ENCODE measurements at places on chromosomes 1 and 21.
A peak's percentile ranks its signal among the peaks of the same experiment; 100 is the strongest.

DNA sequence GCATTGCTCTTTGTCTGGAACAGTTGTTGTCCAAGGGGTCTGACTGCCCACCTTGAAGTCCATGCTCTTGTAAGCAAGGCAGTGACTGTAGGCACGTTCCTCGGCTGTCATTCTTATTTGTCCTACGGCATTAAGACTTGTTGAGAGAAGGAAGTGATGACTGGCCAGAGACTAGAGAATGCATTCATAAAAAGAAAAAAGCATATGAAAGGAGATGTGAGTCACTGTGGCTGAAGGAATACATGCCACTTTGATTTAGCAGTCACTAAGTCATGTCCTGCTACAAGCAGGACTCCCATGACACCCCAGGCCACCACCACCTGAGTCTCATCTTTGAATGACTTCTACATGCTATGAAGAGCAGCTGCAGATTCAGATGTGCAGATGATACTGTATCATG, 50.5 kb downstream of the CNN3 start:
- no peak for DNase-seq

GRCh38 chr21:28068455-28069358, 924.0 kb downstream of the LTN1 start:
- DNase-seq = no peak

DNA sequence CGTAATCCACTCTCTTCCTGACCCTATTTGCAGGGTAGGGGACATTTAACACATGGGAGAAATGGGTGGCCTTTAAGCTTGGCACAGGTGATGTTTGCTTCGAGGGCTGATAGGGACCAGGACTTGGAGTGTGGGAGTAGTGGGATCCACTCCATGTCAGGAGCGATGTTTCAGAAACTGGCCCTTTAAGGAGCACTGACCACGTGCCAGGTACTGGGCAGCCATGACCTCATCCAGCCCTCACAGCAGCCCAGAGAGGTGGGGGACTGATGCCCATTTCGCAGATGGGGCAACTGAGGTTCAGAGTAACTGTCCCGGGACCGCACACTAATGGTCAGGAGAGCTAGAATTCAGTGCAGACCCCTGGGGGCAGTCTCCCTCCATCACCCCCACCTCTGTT, 11.4 kb downstream of the PADI3 start:
- no peak for DNase-seq

GRCh38 chr21:30083225-30083945, 83.2 kb downstream of the CLDN17 start:
- no peak for DNase-seq

DNA sequence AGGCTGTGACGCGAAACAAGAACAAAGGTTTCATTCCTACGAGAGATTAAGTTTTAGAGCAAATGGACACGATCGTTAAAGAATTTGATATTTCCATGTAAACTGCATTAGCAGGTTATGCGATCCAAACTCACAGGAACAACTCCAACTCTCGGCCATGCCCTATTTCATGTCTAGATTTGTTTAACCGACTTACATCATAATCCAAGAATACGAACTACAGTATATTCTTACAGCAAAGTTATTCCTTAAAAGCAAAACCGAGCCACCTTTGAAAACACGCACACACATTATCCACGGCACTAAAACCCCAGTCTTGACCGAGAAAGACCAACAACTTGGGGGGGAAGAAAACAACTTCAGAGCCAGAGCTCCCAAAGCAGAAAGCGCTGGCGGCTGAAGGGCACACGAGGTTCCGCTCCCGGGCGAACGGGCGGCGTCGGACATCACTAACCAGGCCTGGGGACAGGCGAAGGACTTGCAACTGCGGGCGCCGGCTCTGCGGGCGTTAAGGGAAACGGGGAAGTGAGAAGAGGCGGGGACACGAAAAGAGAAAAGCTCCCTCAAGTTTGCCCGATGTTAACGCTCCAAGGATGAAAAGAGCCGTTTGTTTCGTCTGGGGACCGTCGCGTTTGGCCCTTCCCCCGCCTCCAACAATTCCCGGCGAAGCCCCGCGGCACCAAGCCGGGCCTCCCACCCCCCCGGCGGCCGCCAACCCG, 690 bp downstream of the B3GALNT2 start:
- no peak for DNase-seq

DNA sequence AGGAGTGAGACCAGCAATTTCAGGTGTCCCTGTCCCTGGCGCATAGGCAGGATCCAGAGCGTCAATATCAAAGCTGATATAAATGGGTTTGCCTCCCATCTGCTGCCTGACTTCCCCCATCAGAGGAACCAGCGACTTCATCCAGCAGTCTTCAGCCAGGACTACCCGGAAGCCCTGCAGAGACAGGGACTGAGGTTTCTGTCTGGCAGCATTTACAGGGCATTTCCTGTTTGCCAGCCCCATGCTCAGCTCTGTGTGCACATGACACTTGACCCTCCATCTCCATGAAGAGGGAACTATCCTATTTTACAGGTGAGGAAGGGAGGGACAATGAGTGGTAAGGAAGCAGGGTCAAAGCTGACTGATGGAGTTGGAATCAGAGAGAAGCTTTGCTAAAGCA, 7.2 kb downstream of the AGMAT start:
- DNase-seq = peak; percentile 52

- DNase-seq = no peak
These were observed 80.0 kb upstream of the C1orf105 start for GRCh38 chr1:172340520-172340919.

DNA sequence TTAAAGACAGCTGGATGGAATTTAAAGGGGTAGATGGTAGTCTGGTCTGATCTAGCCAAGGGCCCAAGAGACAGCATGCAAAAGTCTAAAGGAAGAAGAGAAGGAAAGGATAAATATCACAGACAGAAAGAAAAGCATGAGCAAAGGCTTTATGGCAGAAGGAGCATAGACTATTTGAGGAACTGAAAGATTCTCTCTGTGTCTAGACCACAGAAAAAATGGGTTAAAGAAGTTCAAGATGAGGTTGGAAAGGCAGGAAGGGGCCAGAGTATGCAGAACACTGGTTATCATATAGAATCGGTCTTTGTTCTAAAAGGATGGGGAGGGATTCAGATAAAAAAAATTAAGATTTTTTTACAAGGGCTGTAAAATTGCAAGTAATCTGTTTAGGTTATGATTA, 136.8 kb upstream of the SGIP1 start:
- no peak for DNase-seq

DNA sequence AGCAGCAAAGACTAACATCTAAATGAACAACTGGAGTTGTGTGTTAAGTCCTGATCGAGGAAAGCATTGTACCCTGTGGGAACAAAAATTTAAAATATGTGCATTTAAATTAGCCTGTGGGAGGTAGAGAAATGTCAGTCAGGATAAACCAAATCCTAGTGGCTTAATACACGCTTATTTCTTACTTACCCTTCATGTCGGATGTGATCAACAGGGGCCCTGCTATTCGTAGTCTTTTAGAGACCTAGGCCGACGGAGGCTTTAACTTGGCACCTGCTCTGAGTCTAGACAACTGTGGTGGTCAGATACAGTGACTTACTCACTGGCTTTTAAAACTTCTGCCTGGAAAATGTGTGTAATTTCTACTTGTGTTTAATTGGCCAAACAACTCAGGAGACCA, 10.2 kb downstream of the GSTM3 start:
- DNase-seq = no peak

GRCh38 chr1:201383647-201384405, 6.3 kb upstream of the TNNT2 start:
- DNase-seq = no peak

Measured in activated naive CD4-positive, alpha-beta T cell treated with anti-CD3 and anti-CD28 coated beads, Interleukin-2, amount 10 ng/mL, durations not matched to agents 7 days and 5 days (primary cell).